ENCODE measurements at places on chromosomes 6 and 20.

DNA sequence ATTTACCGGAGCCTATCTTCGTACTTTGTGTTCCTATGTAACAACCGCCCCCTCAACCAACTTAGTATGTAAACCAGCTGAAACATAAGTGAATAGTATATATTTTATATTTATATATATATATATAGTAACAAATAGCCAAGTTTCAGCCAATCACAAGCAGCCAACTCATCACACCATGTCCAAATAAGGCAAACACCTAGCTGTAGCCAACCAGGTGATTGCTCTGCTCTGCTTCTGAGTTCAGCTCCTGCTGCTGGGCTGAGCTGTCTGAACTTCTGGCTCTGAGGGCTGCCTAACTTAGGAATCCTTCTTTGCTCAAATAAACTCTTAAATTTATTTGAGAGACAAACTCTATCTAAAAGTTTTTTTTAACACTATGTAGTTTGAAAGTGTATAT lies 101.6 kb upstream of the SOX4 start:
- no peak for DNase-seq

DNA sequence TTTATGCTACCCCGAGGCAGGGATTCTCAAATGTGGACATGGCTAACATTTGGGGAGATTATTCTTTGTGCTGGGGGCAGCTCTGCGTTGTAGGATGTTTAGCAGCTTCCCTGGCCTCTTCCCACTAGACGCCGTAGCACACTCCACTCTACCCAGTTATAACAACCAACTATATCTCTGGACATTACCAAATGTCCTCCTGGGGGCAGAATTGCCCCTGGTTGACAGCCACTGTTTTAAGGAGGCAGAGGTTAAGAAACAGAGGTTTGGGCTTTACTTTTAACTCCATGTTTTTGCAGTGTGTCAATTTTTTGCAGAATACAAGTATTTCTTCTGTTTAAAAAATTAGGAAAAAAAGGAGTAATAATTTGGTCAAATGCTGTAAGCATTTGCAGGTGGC lies 56.2 kb upstream of the BMP6 start:
- no peak for DNase-seq

- DNase-seq, result no peak
These were observed 57.2 kb upstream of the HFE start for GRCh38 chr6:26029857-26030653.

GRCh38 chr6:170459451-170459850 lies 93.7 kb downstream of the PSMB1 start:
- DNase-seq, result no peak

GRCh38 chr20:51643390-51643789 lies 100.9 kb upstream of the NFATC2 start:
- no peak for DNase-seq

- no peak for DNase-seq
These were observed 182.9 kb downstream of the PDE7B start for GRCh38 chr6:136034422-136034821.

GRCh38 chr20:20564279-20564678 lies 148.2 kb downstream of the RALGAPA2 start:
- no peak for DNase-seq

- DNase-seq, result no peak
These were observed 143.8 kb downstream of the UNC5CL start for GRCh38 chr6:40894962-40895799.
